Endodermal cell (in vitro differentiated cells): ENCODE measurements at places on chromosomes 3 and 15. TPM values are rescaled to one million over a fixed set of nuclear protein-coding genes. Genes with fewer than 3 reads are reported as not detected.

Gene SLC12A1
- not detected in 3 replicates for total RNA-seq

Gene LEKR1
- 0.50 and 1.0 TPM in 2 replicates for total RNA-seq

Gene POTEB3
- not detected in 2 replicates for total RNA-seq

Gene DOCK3
- 6.6 and 8.5 TPM in 2 replicates for total RNA-seq

Gene MEX3B
- total RNA-seq, result 3.2 to 5.5 TPM (median 3.4 TPM) in 3 replicates

Gene P4HTM
- total RNA-seq, result 10.8 and 12.4 TPM in 2 replicates

Gene EFL1
- 57.9 to 61.1 TPM (median 59.1 TPM) in 3 replicates for total RNA-seq

Gene CX3CR1
- not detected in 2 replicates for total RNA-seq

Gene HTR3C
- not detected in 3 replicates for total RNA-seq

Gene EIF4E3
- 1.7 to 2.4 TPM (median 1.9 TPM) in 3 replicates for total RNA-seq

Gene TTLL13
- 0.46 to 0.70 TPM in 2 of 3 replicates, not detected in the other for total RNA-seq

Gene CMTM8
- 5.8 and 7.0 TPM in 2 replicates for total RNA-seq

Gene SPPL2A
- total RNA-seq, result 78.7 and 86.7 TPM in 2 replicates

Gene WNT5A
- 0.92 and 1.2 TPM in 2 replicates for total RNA-seq

DNA sequence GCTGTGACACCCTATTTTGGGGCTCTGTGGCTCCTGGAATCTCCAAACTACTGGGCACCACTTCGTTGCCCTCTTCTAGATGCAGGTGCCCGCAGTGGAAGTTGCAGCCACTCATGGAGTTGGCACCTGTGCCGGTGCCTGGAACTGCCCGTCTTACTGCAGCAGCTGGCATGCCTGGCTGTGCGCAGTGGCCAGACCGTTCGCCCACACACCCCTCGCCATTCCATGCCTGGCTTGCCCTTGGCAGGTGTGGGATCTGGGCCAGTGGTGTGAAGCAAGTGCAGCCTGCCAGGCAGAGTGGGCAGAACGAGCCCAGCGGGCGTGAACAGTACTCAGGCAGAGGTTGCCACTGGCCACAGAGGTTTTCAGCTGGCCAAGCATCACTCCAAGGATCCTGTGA lies 1286.7 kb downstream of the ROBO1 start:
- DNase-seq, result no peak

DNA sequence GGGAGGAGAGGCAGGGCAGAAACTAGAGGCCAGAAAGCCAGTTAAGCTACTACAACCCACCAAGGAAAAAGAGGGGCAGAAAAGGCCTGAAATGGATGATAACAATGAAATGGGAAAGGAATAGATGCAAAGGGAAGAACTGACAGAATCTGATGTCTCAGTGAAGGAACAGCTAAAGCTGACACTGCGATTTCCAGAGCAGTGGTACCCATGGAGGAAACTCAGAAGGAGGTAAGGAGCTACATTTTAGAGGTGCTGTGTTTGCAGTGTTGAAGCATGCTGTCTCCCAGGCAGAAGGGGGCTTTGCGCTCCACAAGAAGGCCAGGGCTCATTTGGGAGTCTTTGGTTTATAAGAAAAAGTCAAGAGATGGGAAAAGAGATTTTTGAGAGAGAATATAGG lies 38.0 kb downstream of the ZBTB38 start:
- no peak for DNase-seq

- no peak for DNase-seq
Observed at GRCh38 chr3:16658925-16659793, 53.9 kb upstream of the DAZL start.

GRCh38 chr3:149830902-149831301 lies 17.9 kb downstream of the RNF13 start:
- DNase-seq, result no peak

GRCh38 chr3:125381314-125381713 lies 6.2 kb upstream of the ZNF148 start:
- no peak for DNase-seq

DNA sequence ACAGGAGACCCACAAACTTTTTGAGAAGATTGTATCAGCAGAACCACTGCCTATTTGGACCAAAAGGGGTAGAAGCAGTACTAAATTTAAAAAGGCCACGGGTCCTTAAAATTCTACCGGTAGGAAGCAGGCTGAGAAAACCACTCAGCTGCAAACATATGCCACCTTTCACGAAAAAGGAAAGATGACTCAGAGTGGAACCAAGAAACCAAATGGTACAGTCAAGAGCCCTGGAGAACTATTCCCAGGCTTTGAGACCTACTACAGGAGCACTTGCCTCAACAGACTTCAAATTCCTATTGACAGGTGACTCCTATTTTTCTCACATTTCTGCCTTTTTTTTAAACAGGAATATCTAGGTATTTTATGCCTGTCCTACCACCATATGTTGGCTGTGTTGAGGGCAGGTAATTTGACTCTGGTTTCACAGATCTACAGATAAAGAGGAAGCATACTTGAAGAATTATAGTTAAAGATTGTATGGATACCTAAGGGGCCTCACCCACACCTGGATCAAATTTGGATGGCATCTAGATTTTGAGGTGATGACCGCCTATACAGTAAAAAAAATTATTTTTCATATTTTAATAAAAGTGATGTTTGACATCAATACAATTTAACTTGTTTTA lies 10.1 kb downstream of the GOLIM4 start:
- no peak for DNase-seq

DNA sequence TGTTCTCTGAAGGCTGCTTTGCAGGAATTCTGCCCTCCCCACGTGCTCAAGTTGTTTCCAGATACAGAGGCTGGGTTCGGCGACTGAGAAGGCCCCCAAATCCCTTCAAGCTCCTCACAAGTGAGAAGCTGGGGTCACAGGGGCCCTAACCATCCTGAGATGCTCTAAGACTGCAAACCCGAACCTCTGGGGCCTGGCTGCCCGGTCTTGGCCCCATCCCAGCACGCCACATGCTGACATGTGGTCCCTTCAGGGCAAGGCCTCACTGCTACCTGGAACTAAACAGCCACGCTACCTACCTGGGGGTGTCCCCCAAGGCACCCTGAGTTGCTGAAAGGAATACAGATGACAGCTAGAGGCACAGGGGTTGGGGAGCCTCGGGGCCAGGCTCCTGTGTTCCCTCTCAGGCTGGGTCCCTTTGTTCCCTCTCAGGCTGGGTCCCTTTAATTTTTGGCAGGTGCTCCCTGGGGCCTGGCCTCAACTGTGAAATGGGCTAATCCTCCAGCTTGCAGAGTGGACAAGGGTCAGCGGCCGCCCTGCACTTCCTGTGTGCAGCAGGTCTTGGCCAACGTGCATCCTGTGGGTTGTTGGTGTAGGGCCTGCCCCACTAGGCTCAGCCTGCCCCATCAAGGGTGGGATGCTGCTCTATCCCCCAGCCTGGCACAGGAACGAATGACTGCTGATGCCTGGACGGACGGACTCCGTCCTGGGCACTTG lies 32.5 kb downstream of the KLHL25 start:
- DNase-seq, result no peak

- no peak for DNase-seq
Observed at GRCh38 chr3:3499012-3499562, 300.1 kb upstream of the LRRN1 start.

DNA sequence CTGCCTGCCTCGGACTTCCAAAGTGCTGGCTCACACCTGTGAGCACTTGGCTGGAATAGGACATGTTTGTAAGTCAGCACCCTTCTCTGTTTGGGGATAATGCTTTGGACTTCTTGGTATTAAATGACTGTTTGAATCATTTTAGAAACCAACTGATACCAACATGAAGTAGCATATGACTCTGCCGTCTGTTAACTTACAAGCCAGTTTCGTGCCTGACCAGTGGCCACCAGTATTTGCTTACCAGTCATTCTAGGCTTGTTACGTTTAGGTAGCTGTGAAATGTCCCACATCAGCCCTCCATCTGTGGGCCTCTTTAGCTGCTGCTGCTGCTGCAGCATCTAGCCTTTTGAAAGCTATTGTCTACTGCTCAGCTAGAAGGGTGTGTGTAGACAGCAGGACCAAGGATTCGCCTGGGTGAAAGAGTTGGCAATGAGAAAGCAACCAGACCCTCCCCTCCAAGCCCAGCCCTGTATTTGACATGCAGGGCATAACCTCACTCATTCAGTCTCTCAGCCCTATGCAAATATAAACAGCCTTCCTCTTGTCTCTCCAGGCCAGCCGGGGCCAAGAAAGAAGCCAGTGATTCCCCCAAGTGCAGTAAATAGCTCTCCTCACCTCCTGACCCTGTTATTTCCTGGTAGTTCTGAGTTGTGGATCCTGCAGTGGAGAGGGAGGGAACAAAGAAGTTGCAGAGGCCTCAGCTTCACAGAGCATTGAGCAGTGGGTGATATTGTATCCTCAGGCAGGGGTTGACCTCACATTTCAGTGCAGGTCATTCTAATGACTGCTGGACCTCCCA lies 51.0 kb downstream of the NKIRAS1 start:
- peak; percentile 75 for DNase-seq

DNA sequence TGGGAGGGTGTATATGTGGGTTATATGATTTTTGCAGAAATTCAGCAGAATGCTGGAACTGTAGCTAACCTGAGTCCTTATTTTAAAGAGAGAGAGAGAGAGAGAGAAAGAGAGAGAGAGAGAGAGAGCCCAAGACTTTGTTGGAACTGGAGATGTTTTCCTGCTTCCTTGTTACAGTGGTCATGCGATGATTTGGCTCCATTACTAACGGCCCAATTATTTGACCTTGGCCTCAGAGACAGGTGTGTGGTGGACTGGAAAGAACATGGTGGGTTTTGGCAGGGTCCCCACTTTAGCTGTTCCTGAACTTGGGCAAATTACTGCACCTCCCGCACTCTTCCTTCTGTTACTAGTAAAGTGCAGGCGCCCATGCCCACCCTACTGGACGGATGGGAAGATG lies 14.8 kb upstream of the ACSBG1 start:
- no peak for DNase-seq

GRCh38 chr15:36925653-36926426 lies 174.5 kb downstream of the MEIS2 start:
- DNase-seq, result no peak

GRCh38 chr15:101097111-101097510 lies 154.7 kb downstream of the CHSY1 start:
- DNase-seq, result no peak

DNA sequence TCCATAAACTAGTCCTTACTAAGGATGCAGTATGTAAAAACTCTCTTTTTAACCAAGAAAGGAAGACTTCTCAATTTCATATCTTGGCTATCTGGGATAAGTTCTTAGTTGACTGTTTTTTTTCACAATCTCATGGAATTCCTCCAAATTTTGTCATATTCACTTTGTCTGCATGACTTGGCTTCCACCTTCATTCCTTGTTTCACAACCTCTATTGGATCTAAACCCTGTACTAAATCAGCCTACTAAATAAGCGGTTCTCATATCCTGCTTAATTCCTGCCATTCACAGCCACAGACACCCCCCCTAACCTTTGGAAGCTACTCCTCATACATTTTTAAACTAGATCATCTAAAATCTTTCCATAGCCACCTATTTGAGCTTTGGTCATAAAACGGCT lies 370.6 kb upstream of the NAALADL2 start:
- DNase-seq, result no peak

GRCh38 chr15:33330931-33331330 lies 20.2 kb downstream of the RYR3 start:
- no peak for DNase-seq

DNA sequence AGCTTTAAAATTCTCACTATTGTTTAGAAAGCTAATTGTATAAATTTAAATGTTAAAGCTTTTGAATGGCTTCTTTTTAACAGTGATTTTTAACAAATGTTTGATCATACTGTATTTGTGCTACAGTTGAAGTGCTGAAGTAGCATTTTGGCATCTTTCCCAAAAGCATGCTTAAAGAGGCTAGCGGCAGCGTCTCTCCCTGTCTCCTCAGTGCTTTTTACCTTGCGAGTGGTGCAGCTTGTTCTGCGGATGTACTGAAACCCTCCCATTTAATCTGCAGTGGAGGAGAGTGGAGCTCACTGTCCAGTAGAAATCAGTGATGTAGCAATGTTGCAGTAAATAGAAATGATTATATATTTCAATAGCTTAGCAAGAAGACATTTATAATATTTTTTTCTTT lies 43.7 kb downstream of the LRRC49 start:
- no peak for DNase-seq

- peak; percentile 17 for DNase-seq
Observed at GRCh38 chr3:133512416-133513089, 60.9 kb upstream of the CDV3 start.

GRCh38 chr3:139185527-139185926 lies 140.8 kb upstream of the PRR23C start:
- DNase-seq, result no peak

DNA sequence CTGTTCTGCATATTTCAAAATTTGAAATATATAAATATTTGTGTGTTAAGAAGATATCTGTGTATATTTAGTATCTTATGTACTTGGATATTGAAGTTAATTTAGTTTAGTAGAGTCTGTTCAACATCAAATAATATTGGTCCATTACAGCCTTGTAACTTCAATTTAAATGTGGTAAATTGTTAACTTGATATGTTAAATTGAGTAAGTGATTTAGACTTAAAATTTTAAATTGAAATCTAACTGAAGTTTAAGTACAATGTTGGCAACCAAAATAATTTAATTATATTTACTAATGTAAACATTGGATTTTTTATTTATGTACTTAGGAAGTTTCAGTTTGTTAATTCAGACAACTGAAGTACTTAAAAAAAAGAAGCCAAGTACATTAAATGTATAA lies 343.9 kb upstream of the DNAJC19 start:
- DNase-seq, result no peak

GRCh38 chr3:94990952-94991705 lies 928.3 kb downstream of the NSUN3 start:
- DNase-seq, result no peak

GRCh38 chr3:16849795-16850194 lies 35.0 kb upstream of the PLCL2 start:
- no peak for DNase-seq

DNA sequence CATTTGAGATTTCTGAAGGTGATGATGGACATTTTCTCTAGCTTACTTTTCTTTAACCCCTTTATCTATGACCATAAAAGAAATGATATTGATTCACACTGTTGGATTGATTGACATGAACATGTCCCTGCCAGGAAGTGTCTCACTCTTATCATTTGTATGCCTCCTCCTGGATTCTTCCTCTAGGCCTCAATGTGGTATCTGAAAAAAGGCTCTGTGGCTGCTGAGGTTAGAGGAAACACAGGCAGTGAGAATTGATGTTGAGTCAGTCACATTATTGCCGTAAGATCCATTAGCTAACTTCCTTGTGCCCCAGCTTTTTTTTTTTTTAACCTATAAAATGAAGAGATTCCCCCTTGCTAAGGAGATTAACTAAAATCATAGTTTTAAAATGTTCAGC lies 8.0 kb upstream of the THRB start:
- DNase-seq, result no peak

GRCh38 chr3:177610686-177611633 lies 413.7 kb upstream of the TBL1XR1 start:
- no peak for DNase-seq

- DNase-seq, result no peak
Observed at GRCh38 chr3:108060331-108060730, 30.5 kb downstream of the CD47 start.

DNA sequence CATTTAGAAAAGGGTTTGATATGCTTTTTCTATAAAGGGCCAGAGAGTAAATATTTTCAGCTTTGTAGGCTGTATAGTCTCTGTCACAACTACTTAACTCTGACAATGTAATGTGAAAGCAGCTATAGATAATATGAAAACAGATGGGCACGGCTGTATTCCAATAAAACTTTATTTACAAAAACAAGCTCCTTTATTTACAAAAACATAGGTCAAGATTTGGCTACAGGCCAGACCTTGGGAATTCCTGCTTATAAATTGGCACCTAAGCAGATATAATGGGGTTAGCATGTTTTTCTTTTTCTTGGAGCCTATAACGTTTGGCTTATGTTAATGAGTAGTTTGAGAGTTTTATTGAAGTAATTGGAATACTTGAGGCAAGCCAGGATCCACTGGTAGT lies 119.4 kb upstream of the CGNL1 start:
- DNase-seq, result no peak

- peak; percentile 49 for DNase-seq
Observed at GRCh38 chr3:131091768-131092167, 65.1 kb downstream of the NEK11 start.
